ENCODE measurements at places on chromosomes 3 and 15.

- no peak for DNase-seq
Measured at GRCh38 chr3:66370179-66370578, 130.6 kb downstream of the LRIG1 start.

GRCh38 chr3:45756055-45756454 is 40.3 kb downstream of the SLC6A20 start:
- no peak for DNase-seq

DNA sequence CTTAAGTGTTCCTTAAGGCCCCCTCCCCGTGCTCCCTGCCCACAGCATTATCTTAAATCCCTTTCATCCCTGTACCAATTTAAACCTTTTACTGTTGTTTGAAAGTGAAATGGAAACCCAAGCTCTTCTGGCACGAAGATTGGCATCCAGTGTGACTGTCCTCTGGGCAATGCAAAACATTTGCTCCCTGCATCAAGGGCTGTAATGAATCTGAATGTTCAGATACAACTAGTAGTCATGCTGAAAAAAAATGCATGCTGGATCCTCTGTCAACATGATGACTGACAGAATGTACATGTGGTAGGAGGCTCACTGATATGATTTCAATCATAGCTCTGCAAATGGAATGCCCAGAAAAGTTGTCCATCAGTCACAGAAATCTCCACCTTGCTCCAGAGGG is 8.1 kb upstream of the CDIN1 start:
- DNase-seq: no peak

DNA sequence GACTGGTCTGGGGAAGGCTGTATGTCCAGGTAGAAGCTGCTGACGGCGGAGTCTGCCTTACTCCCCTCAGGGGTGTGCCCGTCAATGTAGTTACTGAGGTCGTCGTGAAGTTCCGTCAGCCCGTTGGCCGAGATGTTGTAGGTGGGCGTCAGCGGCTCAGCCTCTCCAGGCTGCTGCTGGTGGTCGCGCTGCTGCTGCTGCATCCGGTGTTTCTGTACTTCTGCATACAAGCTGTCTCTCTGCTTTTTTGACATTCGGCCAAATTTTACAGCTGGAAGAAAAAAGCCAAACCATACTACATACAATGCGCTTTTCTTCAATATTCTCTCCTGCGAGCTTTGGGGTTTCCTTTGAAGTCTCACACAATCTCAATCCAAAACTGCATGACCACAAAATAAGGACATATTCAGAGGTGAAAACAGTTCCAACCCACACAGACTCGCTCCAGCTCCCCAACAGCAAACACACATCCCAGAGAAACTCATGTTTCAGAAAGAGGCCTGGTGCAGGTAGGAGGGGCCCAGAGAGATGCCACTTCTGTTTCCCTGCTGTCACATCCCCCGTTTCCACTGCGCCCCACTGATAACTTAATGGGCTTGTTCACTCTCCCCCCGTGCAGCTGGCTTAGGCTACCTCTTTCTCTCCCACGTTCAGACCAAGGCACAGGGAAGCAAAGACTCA is 32.5 kb upstream of the ICE2 start:
- DNase-seq: no peak

DNA sequence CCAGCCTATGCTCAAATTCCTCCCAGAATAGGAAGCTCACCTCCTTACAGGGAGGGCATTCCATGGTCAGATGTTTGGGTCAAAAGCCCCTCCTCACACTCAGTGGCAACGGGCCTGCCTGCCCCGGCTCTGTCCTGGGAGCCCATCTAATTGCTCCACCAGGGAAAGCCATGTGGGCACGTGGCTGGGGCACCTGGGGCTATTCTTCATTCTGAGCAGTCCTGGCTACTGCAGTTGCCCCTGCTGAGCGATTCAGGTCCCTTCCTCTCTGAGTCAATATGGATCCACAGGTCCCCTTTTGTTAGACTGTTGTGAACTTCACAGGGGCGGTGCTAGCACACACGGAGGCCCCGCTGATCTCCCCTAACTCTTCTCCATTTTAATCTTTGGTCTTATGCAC is 39.4 kb downstream of the TPRA1 start:
- DNase-seq: no peak

DNA sequence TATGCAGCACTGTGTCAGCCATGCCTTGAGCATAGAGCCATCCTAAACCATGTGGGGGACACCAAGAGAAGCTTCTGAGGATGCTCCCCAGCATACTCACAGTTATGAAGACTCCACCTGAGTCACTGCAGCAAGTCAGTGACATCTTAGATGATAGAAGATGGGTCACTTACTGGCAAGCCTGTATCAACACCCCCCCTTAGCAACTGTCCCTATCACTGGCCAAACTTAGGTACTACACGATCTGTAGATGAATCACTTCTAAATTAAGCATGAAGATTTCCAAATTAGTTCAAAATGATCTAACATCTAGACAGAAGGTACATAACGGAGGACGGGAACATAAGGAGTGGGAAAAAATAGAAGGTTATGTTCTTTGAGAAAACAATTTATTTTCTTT is 13.2 kb upstream of the LMCD1 start:
- DNase-seq: no peak

DNA sequence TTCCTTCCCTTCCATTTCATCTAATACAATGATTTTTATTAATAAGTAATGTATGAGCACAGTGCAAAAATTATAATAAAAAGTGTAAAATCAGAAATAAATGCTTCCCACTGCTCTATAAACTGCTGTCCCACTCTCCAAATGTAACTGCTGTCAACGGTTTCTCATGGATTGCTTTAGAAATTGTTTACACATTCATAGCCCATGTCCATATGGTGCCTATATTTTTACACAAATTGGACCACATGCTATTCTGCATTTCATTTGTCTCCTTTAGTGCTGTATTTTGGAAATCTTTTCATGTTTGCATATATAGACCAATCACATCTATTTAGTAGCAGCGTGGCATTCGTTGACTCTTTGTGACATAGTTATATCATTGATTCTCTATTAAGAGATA is 164.7 kb upstream of the SLCO3A1 start:
- DNase-seq: no peak

- no peak for DNase-seq
Measured at GRCh38 chr3:144942093-144942837, 970.6 kb downstream of the DIPK2A start.

- no peak for DNase-seq
Measured at GRCh38 chr3:21839592-21839991, 88.6 kb upstream of the ZNF385D start.

DNA sequence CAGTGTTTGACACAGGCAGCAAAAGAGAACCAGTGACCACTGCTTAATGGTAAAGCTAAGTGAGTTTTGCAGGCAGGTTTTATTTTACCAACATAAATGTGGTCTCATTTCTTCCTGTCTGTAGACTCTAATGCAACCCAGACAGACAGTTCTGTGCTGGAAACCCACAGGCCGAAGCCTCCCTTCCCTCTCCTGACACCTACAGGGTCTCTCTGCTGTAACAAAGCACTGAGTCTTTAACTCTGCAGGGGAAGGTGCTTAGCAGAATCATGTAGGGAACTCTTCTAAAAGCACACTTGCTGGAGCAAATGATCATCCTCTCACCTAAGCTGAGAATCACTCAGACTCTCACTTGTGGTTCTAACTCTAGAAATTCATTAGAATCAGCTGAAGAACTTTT is 200.3 kb downstream of the KBTBD8 start:
- no peak for DNase-seq

DNA sequence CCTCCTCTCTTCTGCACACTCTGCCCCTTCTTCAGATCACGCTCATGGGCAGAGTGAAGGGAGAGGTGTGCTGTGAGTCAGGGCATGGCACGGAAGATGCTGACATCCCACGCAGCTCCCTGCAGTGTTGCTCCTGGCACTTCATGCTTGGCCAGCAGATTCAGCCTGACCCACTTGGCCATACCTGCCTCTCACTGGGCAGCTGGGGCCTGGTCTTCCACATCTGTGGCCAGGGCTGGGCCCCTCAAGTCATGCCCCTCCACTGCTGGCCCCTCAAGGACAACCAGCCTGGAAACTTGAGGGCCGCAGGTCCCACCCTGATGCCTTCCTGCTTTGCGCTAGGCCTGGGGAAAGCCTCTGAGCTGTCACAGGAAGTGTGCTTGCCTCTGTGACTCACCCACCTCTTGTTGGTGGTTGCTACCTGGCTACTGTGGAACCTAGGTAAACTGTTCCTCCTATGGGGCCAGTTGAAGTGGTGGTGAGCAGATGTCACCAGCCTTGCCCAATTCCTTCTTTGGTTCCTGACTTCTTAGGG is 48.7 kb downstream of the BSN start:
- DNase-seq: no peak

- DNase-seq: no peak
Measured at GRCh38 chr3:134086616-134087015, 56.9 kb upstream of the SLCO2A1 start.

DNA sequence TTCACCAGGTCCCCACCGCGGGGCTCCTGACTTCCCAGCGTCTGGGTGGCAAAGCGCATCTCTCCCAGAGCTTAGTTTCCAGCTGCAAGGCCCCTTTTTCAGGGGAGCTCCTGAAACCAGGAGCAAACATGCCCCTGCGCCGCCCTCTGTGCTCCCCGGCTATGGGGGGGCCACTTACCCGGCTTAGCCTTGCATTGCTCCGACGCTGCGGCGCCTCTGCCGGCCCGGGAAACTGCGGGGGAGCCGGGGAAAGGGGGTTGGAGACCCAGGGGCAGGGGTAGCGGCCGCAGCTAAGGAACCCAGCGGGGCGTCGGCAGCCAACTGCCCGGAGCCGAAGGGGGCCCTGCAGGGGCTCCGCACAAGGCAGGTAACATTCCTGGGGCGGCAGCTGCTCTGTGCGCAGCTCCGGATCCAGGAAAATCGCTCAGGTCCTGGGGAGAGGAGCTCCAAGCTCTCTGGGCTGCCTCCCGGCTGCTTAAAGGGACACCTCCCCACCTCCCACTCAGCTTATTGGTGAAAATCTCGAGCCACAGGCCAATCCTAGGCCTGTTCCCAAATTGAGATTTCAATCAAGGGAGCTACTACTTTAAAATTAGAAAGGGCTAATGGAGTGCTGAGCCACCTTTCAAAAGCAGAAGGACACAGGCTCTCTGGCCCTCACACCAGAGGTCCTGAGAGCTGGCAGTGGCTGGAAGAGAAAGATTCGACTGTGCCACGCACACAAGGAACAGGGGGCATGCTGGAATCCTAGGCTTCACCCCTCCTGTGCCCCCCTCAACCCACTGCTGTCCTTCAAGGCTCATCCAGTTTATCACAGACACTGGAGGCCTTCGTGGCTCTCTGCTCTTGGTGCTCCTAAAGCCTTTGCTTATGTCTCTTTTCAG is 42.7 kb upstream of the PRICKLE2 start:
- no peak for DNase-seq

DNA sequence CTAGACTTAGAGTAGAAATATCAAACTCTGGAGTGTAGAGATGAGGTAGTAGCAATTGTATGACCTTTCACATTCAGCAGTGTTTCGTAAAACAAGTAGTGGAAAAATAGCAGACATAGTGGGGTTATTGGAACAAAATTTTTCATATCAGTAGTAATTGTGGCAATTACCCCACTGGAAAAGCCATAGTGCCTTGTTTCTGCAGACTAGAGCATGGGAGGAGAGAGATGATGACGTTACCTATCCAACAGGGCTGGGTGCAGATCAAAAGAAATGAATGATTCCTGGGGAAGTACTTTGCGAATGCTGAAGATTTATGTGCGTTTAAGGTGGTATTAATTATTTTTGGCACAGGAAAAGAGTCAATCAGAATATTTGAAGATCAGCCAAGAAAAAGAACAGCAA is 147.0 kb upstream of the LRRFIP2 start:
- DNase-seq: no peak

- DNase-seq: no peak
Measured at GRCh38 chr3:183449391-183449790, 21.0 kb upstream of the MCF2L2 start.

DNA sequence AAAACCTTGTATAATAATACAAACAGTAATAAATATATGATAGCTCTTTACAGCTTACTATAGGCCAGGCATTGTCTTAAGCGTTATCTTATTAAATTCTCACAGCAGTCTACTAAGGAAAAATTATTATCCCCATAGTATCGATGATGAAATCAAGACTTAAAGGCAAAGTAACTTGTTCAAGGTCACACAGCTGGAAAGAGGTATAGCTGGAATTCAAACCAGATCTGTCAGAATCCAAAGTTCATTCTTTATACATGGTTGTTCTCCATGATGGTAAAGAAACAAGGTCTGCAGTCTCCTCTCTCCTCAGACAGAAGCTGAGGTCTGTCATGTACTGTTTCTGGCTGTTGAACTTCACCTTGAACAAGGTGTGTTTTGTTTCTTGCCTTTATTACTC is 15.4 kb upstream of the SLC22A13 start:
- DNase-seq: no peak

DNA sequence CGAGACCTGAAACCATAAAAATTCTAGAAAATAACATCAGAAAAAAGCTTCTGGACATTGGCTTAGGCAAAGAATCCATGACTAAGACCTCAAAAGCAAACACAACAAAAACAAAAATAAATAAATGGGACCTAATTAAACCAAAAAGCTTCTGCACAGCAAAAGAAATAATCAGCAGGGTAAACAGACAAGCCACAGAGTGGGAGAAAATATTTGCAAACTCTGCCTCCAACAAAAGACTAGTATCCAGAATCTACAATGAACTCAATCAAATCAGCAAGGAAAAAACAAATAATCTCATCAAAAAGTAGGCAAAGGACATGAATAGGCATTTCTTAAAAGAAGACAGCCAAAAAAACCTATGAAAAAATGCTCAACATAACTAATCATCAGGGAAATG is 59.6 kb downstream of the DNAH12 start:
- DNase-seq: no peak

GRCh38 chr3:175227126-175227525 is 368.0 kb downstream of the NAALADL2 start:
- DNase-seq: no peak

GRCh38 chr15:58297639-58298038 is 134.2 kb upstream of the LIPC start:
- DNase-seq: no peak

GRCh38 chr15:55496716-55497115 is 11.3 kb downstream of the DNAAF4 start:
- no peak for DNase-seq

DNA sequence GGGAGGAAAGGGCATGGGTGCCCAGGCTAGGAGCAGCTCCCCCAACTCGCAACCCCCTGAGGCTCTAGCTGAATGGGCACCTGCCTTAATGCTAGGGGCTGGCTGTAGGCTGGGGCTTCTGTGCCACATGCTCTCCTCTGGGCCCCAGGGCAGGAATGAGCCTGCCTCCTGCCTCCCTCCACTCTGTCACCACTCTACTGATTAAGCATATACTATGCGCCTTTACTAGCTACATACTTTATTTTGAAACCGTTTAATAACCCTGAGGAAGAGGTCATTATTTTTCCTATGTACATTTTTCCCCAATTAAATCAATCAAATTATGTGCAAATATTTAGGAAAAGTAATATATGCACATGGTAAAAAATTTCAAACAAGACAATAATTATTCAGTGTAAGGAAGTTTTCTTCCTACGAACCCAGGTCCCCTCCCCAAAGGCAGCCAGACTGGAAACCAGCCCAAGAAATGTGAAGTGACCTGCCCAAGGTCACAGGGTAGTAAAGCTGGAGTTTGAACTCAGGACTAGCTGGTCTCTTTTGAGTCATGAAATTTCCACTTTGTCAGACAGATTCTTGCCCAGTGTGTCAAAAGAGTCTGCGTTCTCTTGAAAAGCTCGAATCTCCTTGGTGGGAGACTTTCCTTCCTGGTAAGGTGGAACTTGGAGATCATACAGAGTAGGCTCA is 122.5 kb downstream of the DNAJB8 start:
- DNase-seq: no peak

GRCh38 chr15:66766282-66767230 is 64.5 kb downstream of the SMAD6 start:
- DNase-seq: no peak

GRCh38 chr3:48430708-48431101 is 819 bp upstream of the PLXNB1 start:
- DNase-seq: no peak

GRCh38 chr3:129827765-129828164 is 65.7 kb downstream of the TMCC1 start:
- peak; percentile 28 for DNase-seq
